ENCODE measurements at places on chromosomes 5 and 9.

DNA sequence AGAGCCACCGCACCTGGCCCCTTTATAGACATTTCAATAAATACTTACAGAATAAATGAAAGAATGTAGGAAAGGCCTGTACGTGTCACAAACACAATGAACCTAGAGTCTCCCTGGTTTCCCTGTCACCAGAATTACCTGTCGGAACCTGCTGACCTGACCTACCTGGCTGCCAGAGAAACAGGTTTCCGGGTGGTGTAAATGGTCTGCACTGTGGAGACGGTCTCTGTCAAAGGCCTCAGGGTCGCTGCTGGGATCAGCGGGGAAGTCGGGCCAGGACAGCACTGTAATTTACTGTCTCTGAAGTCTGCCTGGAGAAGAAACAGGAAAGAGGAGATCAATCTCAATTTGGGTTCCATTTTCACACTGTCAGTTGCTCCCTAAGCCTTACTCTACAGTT, 9.3 kb upstream of the FRRS1L start:
- DNase-seq: no peak

DNA sequence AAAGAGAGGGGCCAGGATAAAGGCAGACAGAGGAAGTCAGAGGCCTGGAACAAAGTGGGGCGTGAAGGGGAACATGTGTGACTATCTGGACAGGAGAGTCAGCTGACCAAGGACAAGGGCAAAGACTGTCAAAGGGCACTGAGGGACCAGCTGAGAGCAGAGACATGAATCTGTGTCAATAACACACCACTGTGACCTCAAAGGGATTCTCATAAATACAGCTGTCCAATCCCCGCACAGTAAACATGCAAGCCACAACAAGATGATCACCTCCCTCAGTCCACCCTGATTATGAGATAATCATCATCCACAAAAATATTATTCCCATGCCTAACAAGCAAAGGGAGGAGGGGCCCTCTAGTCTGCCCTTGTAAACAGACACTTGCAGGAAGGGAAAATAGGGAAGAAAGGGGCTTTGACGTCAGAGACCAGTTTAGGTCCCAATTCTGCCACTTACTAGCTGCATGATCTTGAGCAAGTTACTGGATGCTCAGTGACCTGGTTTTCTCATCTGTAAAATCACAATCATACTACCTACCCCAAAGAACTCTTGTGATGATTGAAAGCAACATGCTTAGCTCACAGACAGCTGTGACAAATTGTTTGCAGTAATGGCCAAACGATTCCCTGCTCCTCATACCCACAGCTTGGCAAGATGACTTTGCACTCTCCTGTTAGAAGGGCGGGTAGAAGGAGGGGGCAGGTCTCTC, 41.8 kb downstream of the RAPGEF1 start:
- DNase-seq: no peak

- DNase-seq: no peak
Observed at GRCh38 chr5:142346706-142347105, 21.9 kb upstream of the SPRY4 start.

GRCh38 chr5:175836737-175837136, 34.6 kb upstream of the CPLX2 start:
- no peak for DNase-seq

DNA sequence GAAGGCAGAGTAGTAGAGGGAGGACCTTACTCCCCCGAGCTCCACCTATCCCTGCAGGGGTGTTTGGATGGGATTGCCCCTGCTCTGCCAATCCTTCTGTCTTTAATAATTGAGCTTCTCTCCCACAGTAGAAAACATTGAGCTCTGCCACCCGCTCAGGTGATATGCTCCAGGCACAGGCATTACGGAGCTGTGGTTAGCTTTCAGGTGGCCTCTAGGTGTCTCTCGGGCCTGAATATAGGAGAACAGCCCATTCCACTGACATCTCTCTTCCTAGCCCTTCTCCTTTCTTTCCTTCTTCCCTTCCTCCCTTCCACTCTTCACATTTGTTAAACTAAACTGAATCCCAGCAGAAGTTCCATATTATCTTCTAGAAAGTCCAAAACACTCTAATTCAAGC, 203.4 kb downstream of the SYK start:
- DNase-seq: no peak

DNA sequence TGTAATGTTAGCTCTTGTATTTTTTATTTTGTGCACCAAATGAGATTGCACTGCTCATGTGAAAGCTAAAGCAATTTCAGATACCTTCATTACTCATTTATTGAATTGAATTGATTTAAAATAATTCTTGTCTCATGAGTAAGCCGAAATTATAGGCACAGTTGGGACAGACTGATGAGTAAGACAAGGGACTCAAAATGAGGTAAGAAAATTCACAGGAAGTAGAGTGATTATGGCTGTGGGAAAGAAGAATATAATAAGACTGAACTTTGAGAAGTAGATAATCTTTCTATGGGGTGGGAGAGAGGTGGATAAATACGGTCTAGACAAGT, 51.1 kb downstream of the NUDT12 start:
- peak; percentile 60 for DNase-seq

GRCh38 chr9:77021922-77022782, 2.7 kb downstream of the FOXB2 start:
- no peak for DNase-seq

- DNase-seq: no peak
Observed at GRCh38 chr5:107605596-107606125, 65.1 kb downstream of the EFNA5 start.

DNA sequence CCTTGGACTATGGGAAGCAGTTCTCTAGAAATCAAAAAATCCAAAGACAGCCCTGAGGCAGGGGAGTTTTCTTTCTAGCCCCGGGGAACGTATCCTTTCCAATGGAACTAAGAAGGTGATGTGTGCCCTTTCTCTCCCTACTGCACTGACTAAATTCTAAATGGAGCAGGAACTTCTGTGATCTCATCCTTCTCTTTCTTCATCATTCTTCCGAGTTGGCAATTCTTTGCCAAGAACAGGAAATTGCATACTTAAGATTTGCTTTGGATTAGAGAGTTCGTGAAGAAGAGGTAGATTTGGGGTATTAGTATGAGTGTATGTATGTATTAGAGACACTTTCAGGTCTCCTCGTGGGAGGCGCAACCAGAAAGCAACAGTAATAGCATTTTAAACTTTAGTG, 178.0 kb upstream of the PIK3R1 start:
- DNase-seq: no peak

GRCh38 chr9:93958819-93959682, 3.9 kb upstream of the BARX1 start:
- no peak for DNase-seq

DNA sequence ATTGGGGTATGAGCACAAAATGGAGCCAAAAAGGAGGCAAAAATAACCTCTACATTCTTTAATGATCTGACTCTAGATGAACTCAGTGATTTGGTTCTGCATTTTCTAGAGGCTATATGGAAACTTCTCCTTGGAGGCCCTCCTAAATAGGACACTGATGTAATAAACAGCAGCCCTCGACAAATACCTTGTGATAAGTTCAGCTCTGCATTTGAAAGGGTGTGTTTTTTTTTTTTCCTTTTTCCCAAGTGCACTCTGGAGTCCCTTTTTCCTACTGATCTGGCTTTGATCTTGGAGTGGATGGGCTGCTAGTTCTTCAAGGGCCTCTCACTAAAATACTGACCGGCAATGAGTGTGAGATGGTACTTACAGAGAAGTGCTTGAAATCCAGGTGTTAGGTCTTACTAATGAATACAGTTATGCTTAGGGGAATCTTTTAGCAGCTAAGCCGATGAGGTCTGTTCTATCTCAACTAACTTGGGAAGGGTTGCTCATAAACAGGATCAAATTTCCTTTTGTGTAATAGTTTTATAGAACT, 161.7 kb downstream of the MAST4 start:
- no peak for DNase-seq

GRCh38 chr5:51988634-51989033, 605.4 kb downstream of the ISL1 start:
- no peak for DNase-seq

- no peak for DNase-seq
Observed at GRCh38 chr5:175855041-175855720, 16.2 kb upstream of the CPLX2 start.

DNA sequence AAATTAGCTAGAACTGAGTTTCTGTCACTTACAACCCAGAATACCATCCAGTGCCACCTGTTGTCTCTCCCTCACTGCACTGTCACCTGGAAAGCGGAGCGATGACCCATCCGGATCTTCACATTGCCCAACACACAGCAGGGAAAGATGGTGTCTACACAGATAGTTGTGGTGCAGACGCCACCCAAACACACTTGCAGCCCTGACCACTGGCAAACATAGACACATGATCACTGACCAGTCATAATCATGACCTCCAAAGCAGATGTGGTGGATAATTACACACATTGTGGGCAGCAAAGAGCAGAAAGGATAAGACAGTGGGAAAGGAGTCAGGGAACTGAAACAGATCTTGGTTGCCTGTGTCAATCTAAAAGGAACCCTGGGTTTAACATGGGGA, 64.7 kb downstream of the GABBR2 start:
- no peak for DNase-seq

DNA sequence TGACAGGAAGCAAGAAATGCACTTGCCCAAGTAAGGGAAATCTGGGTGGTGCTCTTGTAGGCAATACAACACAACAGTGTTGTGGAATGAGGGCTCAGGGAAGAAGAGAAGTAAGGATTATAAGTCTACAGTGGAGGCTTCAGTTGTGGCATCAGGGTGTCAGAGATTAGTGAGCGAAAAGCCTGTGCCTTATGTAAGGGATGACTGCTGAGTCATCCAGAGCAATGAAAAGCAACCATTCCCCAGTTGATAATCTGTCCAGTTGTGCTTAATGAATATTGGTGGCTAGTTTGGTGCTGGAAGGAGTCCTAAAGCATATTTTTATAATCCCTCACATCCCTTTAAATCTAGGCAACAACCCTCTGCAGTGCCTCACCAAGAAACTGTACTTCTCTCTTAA, 42.0 kb downstream of the FBXO38 start:
- no peak for DNase-seq

DNA sequence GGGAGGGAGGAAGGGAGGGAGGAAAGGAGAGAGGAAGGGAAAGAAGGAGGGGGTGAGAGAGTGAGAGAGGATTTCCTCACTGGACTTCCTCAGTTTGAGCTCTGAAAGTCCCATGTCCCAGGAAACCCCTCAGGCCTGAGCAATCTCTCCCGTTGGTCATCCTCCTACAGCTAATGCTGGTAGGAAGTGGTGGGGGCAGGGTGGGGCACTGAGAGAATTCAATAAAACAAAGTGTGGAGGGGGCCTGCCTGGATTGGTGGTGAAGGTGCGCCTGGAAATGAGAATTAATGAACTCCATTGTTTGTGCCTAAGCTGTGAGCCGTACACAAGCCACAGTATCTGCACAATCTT, 195.0 kb downstream of the RGS3 start:
- no peak for DNase-seq

- DNase-seq: no peak
Observed at GRCh38 chr5:119631660-119632059, 2.3 kb downstream of the FAM170A start.

DNA sequence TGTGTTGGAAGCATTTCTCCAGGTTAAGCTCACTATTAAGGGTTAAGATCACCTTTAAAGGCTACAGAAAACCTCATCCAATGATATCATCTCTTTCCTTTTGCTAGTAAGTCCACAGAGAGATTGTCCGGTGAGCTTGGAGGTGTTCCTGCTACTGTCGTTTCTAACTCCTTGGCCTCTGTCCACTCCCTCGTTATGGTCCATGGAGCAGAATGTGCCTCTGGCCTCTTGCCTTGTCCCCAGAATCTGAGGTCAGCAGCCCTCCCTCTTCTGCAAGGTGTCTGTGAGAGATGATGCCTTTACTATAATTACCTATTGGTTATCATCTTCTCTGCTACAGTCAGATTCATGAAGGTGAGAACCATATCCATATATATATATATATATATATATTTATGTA, 15.0 kb downstream of the ORM2 start:
- no peak for DNase-seq

DNA sequence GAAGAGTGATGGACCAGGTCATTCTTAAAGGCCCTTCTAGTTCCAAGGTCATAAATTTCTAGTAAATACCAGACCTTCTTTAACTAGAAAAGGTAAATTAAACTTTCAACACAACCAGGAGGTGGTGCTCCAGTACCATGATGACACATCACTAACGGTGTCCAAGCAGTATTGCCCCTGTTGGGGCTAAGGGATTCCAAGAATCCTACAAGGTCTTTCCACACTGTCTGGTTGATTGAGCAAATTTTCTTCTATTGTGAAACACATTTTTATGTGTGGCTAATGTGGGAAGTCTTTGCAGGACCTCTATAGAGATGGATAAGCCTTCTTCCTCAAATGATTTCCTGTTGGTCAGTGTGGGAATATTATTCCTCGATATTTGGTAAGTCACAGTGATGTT, 459.6 kb upstream of the PAPPA start:
- DNase-seq: peak; percentile 80

DNA sequence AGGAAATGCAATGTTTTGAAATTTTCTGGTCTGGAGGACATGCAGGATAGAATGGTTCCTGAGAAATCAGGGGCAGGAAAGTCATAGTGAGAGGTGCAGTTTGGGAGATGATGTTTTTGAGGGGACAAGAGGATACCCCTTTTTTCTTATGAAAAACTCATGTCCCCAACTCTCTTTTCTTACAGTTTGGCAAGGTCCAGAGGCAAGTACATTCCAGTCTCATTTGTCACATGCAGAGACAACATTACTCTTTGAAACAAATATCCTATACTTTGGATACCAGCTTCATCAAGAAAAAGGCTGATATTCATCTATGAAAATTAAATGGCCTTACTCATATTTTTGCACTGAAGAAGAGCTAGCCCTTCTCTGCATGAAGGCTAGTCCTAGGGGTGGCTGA, 48.2 kb downstream of the EQTN start:
- DNase-seq: no peak

DNA sequence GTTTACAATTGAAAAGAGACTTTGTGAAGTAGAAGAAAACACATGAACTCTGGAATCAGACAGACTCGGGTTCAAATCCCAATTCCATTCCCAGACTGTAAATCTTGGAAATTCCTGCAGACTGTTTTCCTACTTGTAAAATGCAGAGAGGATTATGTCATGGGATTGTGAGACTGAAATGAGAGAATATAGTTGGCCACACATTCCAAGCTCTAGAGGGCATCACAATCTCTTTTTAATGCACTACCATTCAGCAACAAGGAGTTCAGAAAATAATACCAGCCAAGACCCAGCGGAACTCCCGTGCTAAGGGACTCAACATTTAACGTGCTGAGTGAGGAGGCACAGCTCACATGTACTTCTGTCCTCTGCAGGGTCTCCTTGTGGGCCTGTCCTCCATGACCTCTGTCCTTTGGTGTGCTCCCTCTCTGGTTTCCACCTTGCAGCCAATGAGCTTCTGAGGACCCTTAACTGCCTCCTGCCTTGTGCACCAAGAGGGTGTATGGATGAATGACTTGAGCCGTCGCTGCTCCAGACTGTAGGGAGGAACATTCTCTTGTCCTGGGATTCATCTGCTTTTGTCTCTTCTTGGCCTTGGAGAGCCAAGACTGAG, 263.5 kb downstream of the NTRK2 start:
- DNase-seq: no peak

- DNase-seq: peak; percentile 35
Observed at GRCh38 chr9:75088646-75089372, 495 bp downstream of the OSTF1 start.

DNA sequence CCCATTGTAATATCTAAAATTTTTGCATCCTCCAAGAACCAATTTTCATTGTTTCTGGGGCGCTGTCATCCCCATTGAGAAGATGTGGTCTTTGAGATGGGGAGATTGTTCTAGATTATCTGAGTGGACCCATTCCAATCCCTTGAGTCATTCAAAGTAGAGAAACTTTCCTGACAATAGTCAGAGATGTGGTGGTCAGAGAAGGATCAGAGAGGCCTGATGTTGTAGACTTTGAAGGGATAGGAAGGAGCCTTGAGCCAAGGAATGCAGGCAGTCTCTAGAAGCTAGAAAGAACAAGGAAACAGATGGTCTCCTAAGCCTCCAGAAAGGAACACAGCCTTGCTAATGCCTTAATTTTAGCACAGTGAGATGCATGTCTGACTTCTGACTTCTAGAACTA, 80.4 kb downstream of the TEK start:
- no peak for DNase-seq

All from HS-5 (cell line).